ENCODE measurements at places on chromosomes 2 and 18.

GRCh38 chr2:202129841-202130240 lies 56.8 kb downstream of the KIAA2012 start:
- no peak for DNase-seq

DNA sequence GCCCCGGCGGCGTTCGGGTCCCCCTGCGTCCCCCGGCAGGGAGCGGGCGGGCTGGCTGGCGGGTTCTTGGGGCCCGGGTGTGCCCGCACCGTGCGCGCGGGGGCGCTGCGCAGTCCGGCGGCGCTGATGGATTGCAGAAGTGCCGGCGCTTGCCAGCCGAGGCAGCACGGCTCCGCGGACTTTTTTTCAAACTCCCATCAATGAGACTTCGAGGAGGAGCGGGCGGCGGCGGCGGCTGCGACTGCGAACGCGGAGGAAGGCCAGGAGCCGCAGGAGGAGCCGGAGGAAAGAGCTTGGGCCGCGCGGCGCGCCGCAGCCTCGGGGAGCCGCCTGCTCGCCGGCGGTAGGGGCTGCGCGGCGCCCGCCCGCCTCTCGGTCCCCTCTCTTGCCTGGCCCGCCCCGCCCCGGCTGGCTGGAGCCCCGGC lies at the start of gene GLI2:
Gene GLI2 (plus strand): TSS at position 123 of the 425 bp plus-strand sequence. CDS start 61,453 bp downstream, outside the sequence.
- DNase-seq = peak; percentile 89

DNA sequence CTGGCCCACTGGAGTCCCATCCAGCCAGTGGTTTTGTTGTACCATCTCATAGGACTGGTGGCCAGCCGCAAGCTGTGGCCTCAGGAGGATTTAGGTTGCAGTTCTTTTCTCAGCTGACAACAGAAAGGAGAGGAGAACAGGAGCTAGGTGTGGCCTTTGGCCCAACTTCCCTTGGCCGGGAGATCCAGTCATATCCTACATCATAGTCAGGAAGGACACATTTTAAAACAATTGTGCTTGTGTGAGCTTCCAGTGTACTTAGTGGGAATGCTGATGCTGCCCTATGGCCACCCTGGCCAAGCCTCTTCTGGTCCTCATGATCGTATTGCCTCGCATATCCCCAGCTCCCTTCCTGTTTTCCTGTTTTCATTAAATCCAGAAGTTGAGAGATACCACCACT lies 98.1 kb downstream of the WDSUB1 start:
- no peak for DNase-seq

DNA sequence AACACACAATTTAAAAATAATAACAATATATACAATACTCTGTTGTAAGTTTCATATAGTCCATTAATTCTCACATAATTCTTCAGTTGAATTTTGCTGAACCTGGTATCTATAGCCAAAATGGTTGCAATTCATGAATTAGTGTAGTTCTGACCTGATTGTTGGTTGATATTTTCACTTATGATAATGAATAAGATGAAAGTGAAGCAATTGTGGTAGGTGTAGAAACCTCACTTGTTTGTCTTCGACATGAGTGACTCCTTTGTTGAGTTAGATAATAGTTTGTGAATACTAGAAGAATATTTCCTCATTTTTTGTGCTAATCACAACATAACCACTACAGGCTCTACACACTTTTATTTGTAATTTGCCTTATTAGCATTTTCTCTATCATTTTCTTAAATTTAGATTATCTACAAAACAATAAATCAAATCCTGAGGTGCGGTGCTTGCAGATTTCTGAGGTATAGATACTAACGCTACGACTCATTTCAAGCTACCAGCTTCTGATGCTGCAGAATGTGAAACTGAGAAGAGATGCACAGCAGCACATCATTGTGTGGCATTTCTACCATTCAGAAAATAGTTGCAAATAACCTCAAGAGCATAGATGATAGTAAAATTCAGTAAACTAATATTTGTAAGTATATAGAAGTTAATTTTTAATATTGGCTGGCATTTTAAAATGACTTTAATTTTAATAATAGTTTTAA lies 117.9 kb downstream of the KCNH7 start:
- no peak for DNase-seq

- DNase-seq = no peak
Measured at GRCh38 chr2:159094173-159094737, 125.8 kb downstream of the TANC1 start.

DNA sequence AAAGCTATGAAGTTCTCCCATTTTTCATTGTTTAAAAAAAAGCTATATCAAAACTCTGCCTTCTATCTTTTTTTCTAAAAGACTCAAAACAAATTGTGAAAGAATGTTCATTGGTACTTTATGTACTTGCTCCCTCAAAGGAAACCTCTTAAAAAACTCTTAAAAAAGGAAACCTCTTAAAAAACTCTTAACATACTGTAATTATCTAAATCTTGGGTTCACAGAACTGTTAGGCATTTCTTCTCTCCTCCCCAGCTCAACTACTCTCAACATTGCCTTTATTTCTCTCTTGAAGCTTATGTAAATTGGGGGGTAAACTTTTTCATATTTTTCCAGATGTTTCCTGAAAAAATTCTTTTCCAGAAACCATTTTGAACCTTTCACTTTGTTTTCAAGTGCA lies 330.5 kb upstream of the SLC39A10 start:
- no peak for DNase-seq

GRCh38 chr18:63775166-63775730 lies at the start of gene SERPINB7:
Gene SERPINB7, plus strand, starts transcription at chr18:63775418. Its CDS starts 6,955 bp downstream, at chr18:63782373.
- no peak for DNase-seq
